ENCODE measurements at places on chromosomes 11 and 22. TPM values are rescaled to one million over a fixed set of nuclear protein-coding genes. Genes with fewer than 3 reads are reported as not detected.

The ZFP91 gene
- total RNA-seq = 46.1 TPM

The MISFA gene
- not detected for total RNA-seq

The OR4D5 gene
- total RNA-seq = not detected

The BRD1 gene
- 80.9 TPM for total RNA-seq

The TAF1D gene
- total RNA-seq = 215 TPM

The HPX gene
- total RNA-seq = 1.7 TPM

The CHRM4 gene
- total RNA-seq = 0.25 TPM

The DEUP1 gene
- not detected for total RNA-seq

The OR2D2 gene
- not detected for total RNA-seq

The MS4A15 gene
- not detected for total RNA-seq

The LDHAL6A gene
- not detected for total RNA-seq

The APOA5 gene
- not detected for total RNA-seq

The SCN2B gene
- total RNA-seq = not detected

The LMNTD2 gene
- total RNA-seq = 6.5 TPM

The MMP10 gene
- not detected for total RNA-seq

The RPS25 gene
- total RNA-seq = 2,482 TPM

The CHRM1 gene
- total RNA-seq = not detected

The PTPN5 gene
- total RNA-seq = not detected

The GGT5 gene
- 0.08 TPM for total RNA-seq

The SCGB2A2 gene
- total RNA-seq = not detected

The TTC36 gene
- 2.0 TPM for total RNA-seq

The TSPAN32 gene
- total RNA-seq = 158 TPM

The NCF4 gene
- 3.1 TPM for total RNA-seq

The CSRP3 gene
- not detected for total RNA-seq

The MPPED2 gene
- total RNA-seq = 3.3 TPM

The SPI1 gene
- 4.7 TPM for total RNA-seq

The GRIA4 gene
- not detected for total RNA-seq

The SCUBE1 gene
- not detected for total RNA-seq

The MAP6 gene
- total RNA-seq = not detected

The ALG8 gene
- total RNA-seq = 40.3 TPM

The OR56A1 gene
- total RNA-seq = not detected

The SULT4A1 gene
- not detected for total RNA-seq

The RAB38 gene
- total RNA-seq = not detected

The MS4A6A gene
- 2.5 TPM for total RNA-seq

The CENPM gene
- total RNA-seq = 3.6 TPM

The NEFH gene
- total RNA-seq = 0.47 TPM

The TMEM45B gene
- 4.7 TPM for total RNA-seq

The KCTD14 gene
- total RNA-seq = 0.36 TPM

The B4GALNT4 gene
- total RNA-seq = 0.39 TPM

The NPAS4 gene
- not detected for total RNA-seq

The PRG2 gene
- total RNA-seq = not detected

The CATSPERZ gene
- total RNA-seq = not detected

The ALDH3B1 gene
- total RNA-seq = 0.39 TPM

The ZNF280B gene
- total RNA-seq = 2.6 TPM
